ENCODE measurements at places on chromosomes 12 and 14. TPM values are rescaled to one million over a fixed set of nuclear protein-coding genes. Genes with fewer than 3 reads are reported as not detected.

DNA sequence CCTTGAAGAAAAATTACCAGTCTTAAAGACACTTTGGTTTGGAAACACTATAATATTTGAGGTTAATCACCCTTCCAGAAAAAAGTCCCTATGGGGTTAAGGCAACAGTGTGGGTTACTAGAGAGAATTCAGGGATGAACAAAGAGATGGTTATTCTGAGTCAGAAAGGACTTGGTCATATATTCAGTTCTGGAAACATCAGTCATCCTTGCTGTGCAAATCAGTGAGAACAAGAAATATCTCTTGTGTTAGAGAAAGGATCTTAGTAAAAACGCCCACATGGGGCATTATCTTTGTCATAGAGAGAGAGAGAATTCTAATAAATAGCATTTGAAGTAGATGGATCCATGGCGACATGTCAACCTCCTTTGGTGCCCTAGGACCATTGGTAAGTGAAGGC, 59.4 kb upstream of the E2F7 start:
- peak; percentile 66 for DNase-seq

DNA sequence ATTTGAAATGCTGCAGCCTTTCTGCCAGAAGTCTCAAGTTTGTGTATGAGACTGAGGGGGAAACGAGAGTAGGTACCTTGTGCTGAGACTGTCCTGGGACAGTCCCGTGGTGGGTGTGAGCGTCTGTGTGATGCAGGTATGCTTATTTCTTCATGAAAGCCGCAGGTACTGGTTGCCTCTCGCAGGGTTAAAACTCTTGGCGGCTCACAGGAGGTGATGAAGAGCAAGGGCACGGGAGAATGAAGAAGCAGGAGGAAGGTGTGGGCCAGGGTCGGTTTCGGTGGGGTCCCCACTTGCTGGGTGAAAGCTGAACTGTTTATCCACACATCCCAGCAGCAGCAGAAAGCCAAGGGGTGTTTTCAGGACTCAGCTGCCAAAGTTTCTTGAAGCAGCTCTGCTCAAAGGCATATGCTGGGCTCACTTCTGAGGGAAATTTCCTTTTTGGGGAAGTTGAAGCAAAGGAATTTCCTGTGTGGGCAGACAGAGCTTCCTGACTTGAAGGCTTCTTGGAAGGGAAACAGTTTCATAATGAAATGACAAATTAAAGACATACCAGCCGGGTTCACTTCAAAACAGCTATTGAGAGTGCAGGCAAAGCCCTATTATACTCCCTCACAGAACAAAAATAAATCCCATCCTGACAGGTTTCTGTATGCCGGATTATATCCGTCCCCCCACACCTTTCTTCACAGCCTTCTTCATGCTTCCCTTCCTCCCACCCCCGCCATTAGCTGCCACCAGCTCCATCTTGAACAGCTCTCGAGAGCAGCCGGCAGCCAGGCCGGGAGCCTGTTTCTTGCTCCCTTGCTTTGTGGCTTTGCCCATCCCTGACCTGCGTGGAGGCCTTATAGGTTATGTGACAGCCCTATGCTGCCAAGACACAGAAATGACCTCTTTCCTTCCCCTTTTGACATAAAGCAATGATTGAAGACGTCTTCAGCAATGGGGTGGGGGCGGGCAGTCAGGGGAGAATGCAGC, 116.6 kb downstream of the ETV6 start:
- peak; percentile 44 for DNase-seq

- DNase-seq: no peak
Measured at GRCh38 chr12:39301422-39301821, 141.5 kb downstream of the KIF21A start.

- DNase-seq: no peak
Measured at GRCh38 chr14:78566859-78567172, 396.6 kb downstream of the NRXN3 start.

Gene IL22
- total RNA-seq: not detected

Gene PTPRB
- total RNA-seq: 3.4 TPM
